ENCODE measurements at places on chromosomes 13 and 19.

GRCh38 chr13:51177188-51177587, 45.0 kb upstream of the FAM124A start:
- no peak for DNase-seq

DNA sequence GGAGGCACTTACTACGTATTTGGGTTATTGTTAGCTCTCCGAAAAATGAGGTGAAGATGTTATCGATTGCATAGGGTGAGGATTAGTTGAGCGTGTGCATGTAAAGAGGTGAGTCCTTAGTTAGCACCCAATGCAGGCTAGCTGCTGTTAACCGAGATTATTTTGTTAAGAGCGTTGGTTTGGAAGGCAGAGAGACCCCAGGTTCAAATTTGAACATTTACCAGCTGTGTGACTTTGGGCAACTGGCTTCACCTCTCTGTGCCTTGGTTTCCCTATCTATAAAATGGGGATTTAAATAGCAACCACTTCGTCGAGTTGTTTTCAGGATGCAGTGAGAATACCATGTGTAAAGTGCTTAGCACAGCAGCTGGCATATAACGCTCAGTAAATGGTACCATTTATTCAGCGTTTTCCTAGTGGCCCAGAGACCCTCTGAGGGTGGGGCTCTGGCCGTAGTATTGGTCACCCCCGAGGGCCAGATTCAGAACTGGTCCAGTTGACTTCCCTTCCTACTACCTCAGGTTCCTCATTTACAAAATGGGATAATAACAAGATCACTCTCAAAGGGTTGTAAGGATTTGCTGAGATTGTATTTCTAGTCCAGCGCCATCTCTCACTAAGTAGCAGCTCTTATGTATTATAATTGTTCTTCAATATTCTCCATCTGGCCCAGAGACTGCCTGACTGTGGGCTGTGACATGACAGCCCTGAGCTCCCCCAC, 887 bp downstream of the SIPA1L3 start:
- no peak for DNase-seq

DNA sequence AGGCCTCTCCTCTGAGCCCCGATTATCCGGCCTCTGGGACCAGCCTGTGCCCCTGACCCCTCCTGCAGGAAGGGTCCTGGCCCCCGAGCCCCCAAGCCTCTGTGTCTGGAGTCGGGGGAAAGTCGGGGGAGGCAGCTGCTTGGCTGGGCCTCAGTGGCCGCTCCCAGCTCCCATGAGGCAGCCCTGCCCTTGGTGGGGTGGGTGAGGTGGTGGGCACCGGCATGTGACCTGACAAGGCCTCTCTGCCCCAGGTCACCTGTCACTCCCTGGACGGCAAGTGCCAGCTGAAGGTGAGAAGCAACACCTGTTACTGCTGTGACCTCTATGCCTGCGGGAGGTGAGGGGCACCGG, 41.5 kb downstream of the TMEM255B start:
- DNase-seq, result no peak

- DNase-seq, result no peak
These were observed 6.5 kb upstream of the LIPE start for GRCh38 chr19:42433503-42434260.

- DNase-seq, result no peak
These were observed 28.7 kb upstream of the GARRE1 start for GRCh38 chr19:34225659-34226015.

GRCh38 chr19:703651-704446, 4.9 kb upstream of the PALM start:
- no peak for DNase-seq

GRCh38 chr13:60407095-60407494, 10.1 kb downstream of the TDRD3 start:
- DNase-seq, result no peak

DNA sequence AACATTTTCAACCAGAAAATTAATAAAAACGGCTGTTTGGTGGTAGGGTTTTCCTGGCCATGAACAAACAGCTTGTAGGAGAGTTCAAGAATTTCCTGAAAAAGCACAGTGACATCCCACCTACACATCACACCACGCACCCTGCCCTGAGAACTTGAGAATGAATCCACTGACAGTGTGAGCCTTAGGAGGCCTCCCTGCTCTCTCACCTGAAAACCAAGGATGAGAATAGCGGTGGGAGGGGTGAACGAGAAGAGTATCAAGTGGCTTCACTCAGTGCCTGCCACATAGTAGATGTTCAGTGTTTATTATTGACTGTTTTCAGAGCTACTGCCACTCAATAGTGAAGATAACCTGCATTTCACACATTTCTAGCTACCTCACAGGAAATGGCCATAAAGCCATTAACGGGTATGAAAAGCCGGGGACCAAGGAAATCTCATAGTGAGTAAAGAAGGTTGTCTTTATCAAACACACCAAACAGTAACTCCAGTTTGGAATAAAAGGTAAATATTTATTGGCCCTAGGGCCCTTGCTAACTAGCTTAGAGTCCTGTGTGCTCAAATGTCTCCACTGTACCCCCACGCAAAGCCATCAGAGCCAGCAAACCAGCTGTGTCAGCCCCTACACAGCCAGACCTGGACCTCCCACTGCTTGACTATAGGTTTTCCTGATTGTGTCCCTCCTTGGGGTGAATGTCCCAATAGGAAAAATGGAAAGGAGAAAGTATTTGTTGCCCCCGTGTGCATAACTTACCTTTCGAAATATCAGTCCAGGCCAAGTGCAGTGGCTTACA, 40.6 kb downstream of the TPT1 start:
- no peak for DNase-seq

DNA sequence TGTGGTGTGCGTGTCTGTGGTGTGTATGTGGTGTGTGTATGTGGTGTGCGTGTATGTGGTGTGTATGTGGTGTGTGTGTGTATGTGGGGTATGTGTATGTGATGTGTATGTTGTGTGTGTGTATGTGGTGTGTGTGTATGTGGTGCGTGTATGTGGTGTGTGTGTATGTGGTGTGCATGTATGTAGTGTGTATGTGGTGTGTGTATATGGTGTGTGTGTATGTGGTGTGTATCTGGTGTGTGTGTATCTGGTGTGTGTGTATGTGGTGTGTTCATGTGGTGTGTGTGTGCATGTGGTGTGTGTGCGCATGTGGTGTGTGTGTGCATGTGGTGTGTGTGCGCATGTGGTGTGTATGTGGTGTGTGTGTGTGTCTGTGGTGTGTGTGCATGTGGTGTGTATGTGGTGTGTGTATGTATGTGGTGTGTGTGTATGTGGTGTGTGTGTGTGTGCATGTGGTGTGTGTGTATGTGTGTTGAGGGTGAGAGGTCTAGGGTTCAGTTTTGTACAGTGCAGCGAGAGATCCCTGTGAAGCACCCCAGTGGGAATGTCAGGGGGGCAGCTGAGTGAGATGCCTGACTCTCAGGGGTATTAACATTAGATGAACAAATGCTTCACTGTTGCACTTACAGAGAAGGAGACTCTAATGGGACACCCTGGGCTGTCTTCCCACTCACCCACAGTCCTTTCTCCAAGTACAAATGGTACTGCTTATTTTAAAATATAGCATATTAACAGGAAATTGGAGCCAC, 61.3 kb upstream of the MEDAG start:
- DNase-seq, result no peak

GRCh38 chr19:38647368-38647965, at the start of gene ACTN4:
TSS of gene ACTN4 (plus strand) at chr19:38647649. CDS start at chr19:38647746, 97 bp downstream.
- peak; percentile 95 for DNase-seq

DNA sequence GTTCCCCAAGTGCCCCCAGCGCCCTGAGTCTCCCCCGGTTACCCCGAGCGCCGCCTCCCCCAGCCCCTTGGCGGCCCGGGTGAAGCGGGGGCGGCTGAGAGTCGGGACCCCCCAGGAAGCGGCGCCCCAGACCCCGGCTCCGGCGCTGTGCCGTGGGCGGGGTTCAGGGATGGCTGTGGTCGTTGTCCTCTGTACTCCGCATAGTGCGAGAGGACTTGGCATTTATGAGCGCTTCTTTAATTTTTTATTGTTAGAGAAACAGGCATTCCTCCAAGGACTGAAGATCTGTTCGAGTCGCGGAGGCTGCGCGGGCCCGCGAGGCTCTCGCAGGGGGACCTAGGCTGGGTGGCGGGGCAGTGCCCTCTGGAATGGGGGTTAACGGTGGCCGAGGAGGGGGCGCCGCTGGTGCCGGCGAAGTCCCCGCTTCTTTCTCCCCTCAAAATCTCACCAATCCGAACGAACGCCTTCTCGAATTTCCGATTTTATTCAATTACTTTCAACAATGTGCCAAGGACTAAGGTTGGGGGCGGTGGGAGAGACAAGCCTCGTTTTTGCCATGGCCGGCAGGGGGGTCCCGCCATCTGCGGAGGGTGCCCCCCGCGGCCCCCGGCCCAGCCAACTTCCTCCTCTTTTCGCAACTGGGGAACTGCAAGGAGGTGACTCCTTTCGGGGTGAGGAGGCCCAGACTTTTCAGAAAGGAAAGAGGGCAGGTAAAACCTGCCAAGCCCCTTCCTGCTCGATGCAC, 596 bp upstream of the GJB2 start:
- DNase-seq, result no peak

GRCh38 chr13:114099191-114099590, 33.2 kb downstream of the RASA3 start:
- DNase-seq, result no peak

GRCh38 chr13:113815151-113816058, 48.5 kb downstream of the GAS6 start:
- DNase-seq, result no peak

DNA sequence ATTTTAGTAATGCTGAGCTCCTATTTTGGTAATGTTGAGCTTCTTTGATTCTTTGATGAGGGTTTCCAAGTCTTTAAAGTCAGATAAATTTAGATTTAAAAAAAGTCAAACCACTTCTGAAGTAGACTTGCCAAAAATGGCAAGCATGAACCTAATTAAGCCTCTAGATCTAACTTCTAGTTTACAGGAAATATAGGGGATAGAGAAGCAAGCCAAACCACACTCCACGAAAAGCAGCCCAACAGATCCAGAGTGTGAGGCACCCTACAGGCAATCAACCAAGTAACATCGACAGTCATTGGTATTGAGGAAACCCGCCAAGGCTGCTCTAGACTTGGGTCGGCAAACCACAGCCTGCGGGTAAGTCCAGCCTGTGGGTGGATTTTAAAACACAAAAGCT, 3.7 kb downstream of the GGACT start:
- DNase-seq, result no peak

DNA sequence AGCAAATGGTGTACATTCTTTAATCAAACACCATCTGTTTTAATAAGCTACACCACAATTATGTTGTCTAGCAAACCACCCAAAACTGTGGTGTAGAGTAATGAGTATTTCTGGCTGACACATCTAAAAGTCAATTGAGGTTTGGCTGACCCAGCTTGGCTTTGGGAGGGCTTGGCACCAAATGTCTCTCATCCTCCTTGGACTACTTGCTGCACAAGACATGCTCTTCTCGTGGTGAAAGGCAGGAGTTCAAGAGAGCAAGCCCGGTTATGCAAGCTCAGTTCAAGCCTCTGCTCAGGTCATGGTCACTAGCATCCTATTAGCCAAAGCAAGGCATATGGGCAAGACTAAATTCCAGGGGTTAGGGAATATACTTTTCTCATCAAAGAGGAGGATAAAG, 37.1 kb downstream of the LACC1 start:
- no peak for DNase-seq

DNA sequence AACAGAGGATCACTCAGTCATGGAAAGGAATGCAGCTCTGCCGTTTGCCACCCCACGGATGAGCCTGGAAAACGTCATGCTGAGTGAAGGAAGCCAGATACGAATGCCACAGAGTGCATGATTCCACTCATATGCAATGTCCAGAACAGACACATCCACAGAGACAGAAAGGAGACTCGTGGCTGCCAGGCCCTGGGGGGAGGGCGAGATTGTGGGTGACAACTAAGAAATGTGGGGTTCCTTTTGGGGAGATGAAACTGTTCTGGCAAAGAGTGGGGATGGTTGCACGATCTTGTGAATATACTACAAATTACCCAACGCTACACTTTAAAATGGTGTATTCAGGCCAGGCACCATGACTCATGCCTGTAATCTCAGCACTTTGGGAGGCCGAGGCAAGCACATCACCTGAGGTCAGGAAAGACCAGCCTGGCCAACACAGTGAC, 27.2 kb upstream of the NAPA start:
- no peak for DNase-seq

Data from left renal cortex interstitium (tissue), 4 donors.